ENCODE measurements at places on chromosomes 6 and 20. TPM values are rescaled to one million over a fixed set of nuclear protein-coding genes. Genes with fewer than 3 reads are reported as not detected.

- no peaks in the 10 kb centered on the region for H3K4me1 ChIP-seq
- no peak for DNase-seq
- no peaks in the 10 kb centered on the region for H3K27me3 ChIP-seq
- no peaks in the 10 kb centered on the region for H3K36me3 ChIP-seq
Measured at GRCh38 chr6:119283214-119283613, 66.3 kb downstream of the MAN1A1 start.

DNA sequence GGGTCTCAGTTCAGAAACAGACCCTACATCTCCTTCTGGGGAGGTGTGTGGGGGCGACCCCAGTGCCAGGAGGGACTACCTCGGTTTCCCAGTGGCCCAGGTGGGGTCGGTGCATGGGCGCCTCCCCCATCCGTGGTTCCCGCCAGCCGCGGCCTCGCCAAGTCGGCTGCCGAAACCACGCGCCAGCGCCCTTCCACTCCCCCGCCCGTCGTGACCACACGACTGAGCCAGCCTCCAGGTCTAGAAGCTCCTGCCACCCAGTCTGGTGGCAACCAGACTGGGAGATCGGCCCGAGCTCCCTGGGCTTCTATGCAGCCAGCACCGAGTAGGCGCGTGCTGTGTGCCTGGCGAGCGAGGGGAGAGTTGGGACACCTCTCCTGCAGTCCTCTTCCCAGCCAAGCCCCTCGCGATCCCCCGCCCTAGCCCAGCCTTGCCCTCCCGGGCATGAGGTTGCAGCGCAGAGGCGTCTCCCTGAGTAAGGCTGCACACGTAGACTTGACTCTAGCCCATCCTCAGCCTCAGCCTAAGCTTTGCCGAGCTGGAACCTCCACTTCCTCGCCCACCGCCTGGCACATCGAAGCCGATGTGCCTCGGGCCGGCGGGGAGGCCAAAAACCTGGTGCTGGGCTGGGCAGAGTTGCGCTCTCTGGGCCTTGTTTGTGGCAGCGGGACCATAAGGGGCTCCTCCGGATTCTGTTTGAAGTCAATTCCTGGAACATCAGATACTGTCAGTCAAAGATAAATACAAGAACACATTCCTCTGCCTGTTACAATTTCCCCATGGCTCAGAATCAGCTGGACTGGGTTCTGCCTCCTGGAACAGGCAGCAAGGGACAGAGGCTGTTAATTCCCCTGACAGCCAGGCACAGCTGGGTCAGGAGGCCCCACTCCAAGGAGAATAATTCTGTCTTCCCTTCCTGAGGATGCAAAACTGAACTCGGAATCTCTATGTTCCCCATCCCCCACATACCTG is 1.5 kb upstream of the CPNE5 start:
- no peak for DNase-seq
- H3K27me3 ChIP-seq, result peaks cover 34% of the 10 kb centered on the region

- H3K4me1 ChIP-seq, result peaks cover 4% of the 10 kb centered on the region
- H3K36me3 ChIP-seq, result no peaks in the 10 kb centered on the region
- DNase-seq, result no peak
- no peak overlapping the region for H3K27ac ChIP-seq
Measured at GRCh38 chr6:32662836-32663235, 3.6 kb downstream of the HLA-DQB1 start.

GRCh38 chr6:158185729-158186456 is 17.7 kb downstream of the GTF2H5 start:
- no peak for DNase-seq
- H3K4me3 ChIP-seq, result no peak overlapping the region
- peaks cover 9% of the 10 kb centered on the region for H3K4me1 ChIP-seq
- H3K27me3 ChIP-seq, result no peaks in the 10 kb centered on the region
- H3K27ac ChIP-seq, result no peak overlapping the region

PLG gene
- not detected for total RNA-seq

CLPSL1 gene
- not detected for total RNA-seq
